ENCODE measurements at places on chromosomes 3 and 15. TPM values are rescaled to one million over a fixed set of nuclear protein-coding genes. Genes with fewer than 3 reads are reported as not detected.

Gene CLRN1
- not detected for total RNA-seq

Gene CEMIP
- 0.17 TPM for total RNA-seq

Gene ZBBX
- not detected for total RNA-seq

Gene DAPK2
- 4.7 TPM for total RNA-seq

Gene SH2D7
- total RNA-seq: not detected

Gene LRRC34
- 2.2 TPM for total RNA-seq

Gene ANKDD1A
- 11.9 TPM for total RNA-seq

Gene GOLGA6D
- total RNA-seq: not detected

Gene PTX3
- total RNA-seq: 213 TPM

Gene PARP6
- 10.9 TPM for total RNA-seq

Gene CPA3
- total RNA-seq: not detected

Gene PROS1
- total RNA-seq: 17.3 TPM

Gene OXTR
- total RNA-seq: 0.65 TPM

Gene TUBGCP4
- total RNA-seq: 9.2 TPM

Gene SHC4
- 0.34 TPM for total RNA-seq

Gene POLQ
- total RNA-seq: 1.9 TPM

Gene MYO1E
- 19.0 TPM for total RNA-seq

Gene AGTR1
- total RNA-seq: not detected

Gene IQCF6
- not detected for total RNA-seq

Gene PDZRN3
- 0.11 TPM for total RNA-seq

Gene GANC
- total RNA-seq: 14.4 TPM

Gene PTPN23
- total RNA-seq: 14.2 TPM

Gene RBP2
- not detected for total RNA-seq

Gene ERICH6
- 0.09 TPM for total RNA-seq

Gene UBXN7
- total RNA-seq: 18.9 TPM

Gene GHSR
- total RNA-seq: not detected

Gene DMXL2
- 12.6 TPM for total RNA-seq
